ENCODE measurements at places on chromosomes 11 and 22.

- DNase-seq, result no peak
Measured at GRCh38 chr22:34966980-34967565, 98.9 kb upstream of the ISX start.

- no peak for DNase-seq
Measured at GRCh38 chr11:10109806-10110205, 184.2 kb downstream of the SBF2 start.

DNA sequence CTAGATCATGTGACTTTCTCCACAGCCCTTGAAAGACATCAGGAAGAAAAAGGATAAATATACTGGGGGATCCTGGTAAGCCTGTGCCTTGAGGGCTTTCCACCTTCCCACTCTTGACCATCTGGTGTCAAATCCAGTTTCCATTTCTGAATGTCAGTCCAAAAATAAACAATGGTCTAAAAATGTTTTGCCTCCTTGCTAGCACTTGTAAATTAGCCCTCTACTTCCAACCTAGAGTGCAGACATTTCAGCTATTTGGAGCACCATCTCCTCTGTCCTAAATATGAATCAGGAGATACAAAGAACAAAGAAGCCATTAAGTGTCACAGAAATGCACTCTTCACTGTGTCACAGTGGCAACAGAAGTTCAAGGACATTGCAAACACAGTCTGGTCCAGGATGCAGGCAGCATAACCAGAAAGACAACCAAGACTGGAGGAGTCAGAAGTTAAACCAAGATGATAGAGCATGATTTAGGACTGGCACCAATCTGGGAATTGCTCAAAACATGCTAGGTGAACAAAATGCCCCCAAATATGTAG, 88.1 kb downstream of the CCDC34 start:
- no peak for DNase-seq

DNA sequence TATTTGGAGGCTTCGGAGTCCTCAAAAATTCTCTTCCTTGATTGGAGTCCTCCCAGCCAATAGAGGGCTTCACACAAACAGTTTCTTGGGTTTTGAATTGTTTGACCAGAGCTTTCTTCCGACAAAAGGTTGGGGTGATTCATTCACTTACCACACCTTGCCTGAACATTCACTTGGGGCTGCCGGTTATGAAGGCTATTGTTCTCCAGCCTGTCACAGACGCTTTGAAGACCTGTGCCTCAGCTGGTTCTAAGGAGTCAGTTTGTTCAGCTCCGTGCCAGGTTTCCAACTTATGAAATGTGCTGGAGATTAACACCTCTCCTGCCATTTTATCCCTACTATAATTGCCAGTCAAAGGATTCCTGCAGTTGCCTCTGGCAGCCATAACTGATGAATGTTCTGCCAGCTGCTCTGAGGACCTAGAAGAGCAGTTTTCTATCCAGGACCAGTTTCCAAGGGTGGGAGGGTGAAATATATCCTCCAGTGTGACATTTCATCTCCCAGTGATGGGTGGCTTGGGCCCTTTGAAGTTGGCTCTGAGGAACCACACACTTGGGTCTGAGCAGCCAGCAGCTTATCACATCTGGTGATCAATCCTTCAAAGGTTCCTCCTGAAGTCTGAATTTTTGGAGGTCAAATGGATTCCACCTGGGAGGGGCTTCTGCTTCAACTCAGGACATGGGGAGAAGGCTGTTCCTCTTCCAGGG, 31.4 kb downstream of the LIMK2 start:
- no peak for DNase-seq

DNA sequence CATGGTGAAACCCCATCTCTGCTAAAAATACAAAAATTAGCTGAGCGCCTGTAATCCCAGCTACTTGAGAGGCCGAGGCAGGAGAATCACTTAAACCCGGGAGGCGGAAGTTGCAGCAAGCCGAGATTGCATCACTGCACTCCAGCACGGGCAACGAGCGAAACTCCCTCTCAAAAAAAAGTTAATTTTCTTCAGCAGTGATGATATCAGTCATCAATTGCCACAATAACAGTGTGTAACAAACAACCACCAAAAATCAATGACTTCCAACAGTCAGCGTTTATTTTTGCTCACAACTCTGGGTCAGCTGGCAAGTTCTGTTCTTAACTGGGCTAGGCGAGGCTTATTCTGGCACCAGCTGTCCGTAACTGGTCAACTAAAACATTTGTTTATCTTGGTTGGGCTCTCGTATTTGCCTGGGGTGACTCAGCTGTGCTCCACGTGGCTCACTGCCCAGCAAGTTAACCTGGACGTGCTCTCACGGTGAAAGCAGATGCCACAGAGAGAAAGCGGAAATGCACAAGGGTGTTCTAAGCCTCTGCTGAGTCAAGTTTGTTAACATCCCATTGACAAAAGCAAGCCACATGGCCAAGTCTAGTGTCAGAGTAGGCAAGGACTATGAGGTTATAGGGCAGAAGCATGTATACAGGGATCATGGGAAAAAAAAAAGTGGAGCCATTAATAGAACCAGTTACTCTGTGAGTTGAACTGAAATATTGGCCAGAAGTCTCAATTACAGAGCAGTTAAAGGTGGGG, 52.1 kb downstream of the LHFPL7 start:
- no peak for DNase-seq

DNA sequence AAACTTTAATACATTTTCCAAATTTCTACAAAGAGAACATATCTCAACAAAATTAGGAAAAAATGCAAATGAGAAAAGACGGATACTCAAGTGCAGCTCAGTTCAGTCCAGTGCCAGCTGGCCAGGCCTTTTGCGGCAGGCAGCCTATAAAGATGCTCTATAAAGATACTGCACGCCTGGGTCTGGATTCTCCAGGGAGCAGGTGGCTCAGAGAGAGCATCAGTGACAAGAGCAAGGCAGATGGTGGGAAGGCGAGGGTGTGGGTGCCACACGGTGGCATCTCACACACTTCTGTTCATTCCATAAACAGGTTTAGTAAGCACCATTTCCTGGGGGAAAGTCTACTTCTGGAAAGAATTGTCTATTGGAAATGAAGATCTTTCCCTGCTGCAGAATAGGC, 18.1 kb upstream of the SCN3B start:
- DNase-seq, result no peak

DNA sequence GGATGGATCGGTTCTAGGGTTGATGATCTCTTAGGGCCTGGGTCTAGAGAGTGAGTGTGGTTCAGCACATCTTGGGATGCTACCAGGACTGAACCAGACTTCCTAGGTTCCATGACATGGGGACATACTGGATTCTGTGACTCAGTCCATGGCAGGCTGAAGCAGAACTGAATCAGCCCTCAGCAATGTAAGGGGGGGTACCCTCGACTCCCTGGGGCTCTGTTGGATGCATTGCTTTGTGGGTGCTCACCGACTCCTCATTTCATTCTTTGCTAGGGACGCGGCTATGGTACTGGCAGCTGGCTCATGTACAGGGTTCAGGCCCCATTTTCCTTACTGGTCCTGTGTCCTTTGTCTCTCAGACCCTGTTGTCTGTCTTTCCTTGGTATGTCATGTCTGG, 733 bp upstream of the GRAMD1B start:
- DNase-seq, result no peak

- DNase-seq, result no peak
Measured at GRCh38 chr11:2746401-2747247, 46.8 kb upstream of the KCNQ1OT1 start.

- no peak for DNase-seq
Measured at GRCh38 chr11:124842305-124842704, 22.9 kb upstream of the ROBO3 start.
